Erythroblast (primary cell): ENCODE measurements at places on chromosomes 6 and 20.

DNA sequence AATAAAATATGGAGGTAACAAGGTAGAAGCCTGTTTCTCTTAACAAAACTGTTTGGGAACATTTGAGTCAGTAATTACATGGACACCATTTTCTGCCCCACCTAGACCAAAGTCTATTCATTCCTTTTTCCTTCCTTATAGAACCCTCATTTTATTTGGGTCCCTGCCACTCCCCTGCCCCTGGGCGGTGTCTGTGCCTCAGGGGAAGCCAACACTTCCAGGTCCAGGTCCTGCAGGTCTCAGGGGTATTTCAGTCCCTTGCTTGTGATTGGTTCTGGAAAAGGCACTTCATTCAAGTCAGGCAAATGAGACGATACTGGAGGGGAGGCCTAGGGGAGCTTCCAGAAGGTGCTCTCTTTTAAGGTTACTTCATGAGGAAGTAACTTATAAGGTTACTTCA lies 42.3 kb downstream of the SLC35D3 start:
- no peak for DNase-seq

DNA sequence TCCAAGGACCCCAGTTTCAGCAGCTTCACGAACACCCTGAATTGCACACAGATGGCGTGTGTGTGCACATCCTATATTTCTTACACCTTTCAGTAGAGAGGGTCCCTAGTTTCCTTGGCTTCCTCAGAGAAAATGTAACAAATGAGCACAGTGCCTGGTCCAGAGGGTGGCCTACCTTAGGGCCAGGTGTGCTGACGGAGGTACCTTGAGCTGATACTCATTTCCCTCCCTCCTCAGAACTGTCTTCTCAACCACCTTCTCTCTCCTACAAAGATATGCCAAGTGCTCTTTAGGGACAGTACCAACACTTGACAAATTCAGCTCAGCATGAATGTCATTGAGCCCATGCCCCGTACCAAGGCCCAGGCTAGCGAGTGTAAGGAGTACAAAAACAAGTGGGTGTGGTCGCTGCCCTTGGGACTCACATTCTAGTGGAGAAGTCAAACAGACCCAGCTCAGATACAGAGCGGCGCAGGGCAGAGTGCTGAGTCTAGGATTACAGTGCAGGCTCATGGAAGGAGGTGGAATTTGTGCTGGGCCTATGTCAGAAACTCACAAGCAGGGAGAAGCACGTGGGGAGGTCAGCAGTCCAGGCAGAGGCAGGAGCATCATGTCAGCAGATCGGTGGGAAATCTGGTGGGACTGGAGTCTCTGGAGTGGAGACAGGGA lies 9.6 kb upstream of the BPHL start:
- no peak for DNase-seq

DNA sequence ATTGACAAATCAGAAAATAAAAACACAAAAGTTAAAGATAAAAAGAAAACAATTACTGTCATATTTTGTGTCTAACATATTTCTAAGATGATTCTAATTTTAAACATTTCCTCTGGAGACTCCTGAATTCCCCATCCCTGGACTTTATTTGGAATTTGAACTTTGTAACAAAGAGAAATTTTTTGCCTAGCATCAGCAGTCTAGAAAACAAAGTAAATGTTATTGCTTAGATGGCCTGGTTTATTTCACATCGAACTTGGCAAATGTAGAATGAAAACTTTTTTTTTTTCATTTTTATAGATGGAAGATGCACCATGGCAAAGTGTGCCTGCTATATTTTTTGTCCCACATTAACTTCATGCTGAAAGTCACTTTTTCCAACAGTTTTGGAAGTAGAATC lies 159.1 kb downstream of the TBX18 start:
- DNase-seq, result no peak

- no peak for DNase-seq
Observed at GRCh38 chr6:90868256-90868655, 281.4 kb upstream of the MAP3K7 start.

- peak; percentile 82 for DNase-seq
Observed at GRCh38 chr6:100891079-100891478, 9.9 kb upstream of the ASCC3 start.

DNA sequence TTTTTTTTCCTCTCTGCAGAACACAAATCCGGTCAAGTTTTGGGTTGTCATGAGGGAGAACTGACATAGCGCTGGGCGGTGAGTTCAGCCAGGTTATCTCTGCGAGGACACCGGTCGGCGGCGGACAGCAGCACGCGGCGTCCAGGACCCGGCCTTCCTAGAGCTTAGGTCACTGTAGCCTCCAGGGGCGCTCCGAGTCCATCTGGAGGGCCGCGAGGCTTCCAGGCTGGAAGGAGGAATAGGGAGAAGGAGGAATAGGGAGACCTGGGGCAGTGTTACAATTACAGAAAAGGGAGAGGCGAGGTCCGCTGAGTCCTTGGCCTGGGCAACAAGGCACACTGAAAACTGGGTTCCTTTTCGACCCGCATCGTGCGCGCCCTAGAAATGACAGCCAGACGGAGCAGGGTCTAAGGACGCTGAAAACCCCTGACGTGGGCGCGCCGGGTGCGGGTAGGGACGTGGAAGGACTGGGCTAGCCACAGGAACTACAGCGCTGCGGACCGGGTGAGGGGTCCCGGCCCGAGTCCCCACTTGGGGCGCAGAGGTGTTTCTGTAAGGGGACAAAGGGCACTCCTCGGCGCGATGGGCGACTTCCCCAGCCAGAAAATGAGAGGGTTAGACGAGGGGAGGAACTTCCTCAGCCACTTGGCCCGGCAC lies 536 bp upstream of the FNDC1 start:
- no peak for DNase-seq

- DNase-seq, result no peak
Observed at GRCh38 chr6:18405477-18406293, 18.5 kb downstream of the RNF144B start.

DNA sequence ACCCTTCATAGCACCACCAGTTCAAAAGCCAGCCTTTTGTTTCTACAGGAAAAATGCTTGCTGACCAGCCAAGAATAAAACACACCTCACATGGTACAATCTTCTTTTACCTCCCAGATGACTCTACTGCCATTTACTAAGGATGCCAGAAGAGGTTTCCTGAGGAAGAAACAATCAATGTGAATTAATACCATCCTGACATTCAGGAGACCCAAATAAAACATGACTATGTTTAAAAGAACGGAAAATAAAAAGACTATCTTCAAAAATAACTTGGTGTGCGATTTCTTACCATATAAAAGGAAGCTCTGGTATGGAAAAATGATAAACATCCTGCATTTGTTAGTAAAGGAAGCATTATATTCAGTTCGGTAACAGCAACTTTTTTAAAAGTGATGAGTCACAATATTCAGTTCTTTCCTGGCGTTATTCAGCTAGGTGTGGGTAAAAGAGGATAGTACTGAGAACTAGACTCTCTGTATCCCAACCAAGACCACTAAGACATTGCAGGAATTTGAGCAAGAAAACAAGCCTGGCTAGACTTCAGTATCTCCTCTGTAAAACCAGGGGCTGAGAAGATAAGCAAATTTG lies 16.3 kb downstream of the COL21A1 start:
- no peak for DNase-seq

DNA sequence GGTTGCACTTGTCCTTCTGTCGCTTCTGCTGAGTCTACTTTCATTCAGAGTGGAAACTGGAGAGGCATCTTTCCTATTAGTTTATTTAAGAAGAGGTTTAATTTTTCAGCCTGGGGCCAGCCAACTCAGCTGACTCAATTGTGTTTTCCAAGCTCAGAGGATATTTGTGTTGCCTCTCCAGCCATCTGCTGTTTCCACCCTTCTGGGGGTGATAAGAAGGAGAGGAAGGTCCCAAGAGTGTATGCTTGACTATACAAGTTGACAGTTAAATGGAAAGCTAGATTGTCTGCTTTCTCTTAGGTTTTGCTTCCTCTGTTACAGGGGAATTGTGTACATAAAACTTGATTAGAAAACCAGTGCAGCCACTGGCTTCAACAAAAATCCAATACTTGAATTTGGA lies 3.0 kb downstream of the PSMF1 start:
- peak; percentile 86 for DNase-seq

DNA sequence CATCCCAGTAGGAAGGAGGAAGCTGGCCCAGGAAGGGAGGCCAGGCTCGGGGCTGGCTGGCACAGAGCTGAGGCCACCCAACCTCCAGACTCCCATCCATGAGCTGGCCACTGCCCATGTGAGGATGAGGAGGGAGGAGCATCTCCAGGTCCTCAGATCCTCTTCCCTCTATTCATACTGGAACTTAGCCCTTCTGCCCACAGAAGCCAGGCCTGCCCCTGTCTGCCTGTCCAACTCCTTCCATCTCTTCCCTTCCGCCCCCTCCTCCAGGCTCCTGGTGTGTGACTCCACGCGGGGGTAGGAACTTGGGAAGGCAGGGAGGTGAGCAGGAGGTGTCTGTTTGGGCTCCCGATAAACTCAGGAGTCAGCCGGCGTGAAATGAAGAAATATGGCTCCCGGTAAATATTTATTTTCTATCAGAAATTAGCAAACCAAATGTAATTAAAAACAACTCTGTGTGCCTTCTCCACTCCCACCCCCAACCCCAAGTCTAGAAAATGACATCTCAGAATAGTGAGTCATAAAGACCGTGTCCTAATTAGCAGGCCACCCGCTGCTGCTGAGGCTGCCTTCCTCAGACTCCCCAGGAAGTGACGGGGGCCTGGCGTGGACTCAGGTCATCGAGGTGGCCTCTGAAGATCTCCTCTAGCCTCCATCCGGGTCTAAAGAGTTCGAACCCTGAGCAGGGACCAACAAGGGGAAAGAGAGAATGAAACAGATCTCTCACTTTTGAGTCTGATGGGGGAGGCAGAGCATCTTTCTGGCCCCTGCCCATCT lies 81.9 kb downstream of the MDGA1 start:
- DNase-seq, result no peak

- no peak for DNase-seq
Observed at GRCh38 chr6:55678330-55679224, 99.6 kb upstream of the HMGCLL1 start.

GRCh38 chr6:138724015-138724414 lies 49.6 kb upstream of the CCDC28A start:
- no peak for DNase-seq

DNA sequence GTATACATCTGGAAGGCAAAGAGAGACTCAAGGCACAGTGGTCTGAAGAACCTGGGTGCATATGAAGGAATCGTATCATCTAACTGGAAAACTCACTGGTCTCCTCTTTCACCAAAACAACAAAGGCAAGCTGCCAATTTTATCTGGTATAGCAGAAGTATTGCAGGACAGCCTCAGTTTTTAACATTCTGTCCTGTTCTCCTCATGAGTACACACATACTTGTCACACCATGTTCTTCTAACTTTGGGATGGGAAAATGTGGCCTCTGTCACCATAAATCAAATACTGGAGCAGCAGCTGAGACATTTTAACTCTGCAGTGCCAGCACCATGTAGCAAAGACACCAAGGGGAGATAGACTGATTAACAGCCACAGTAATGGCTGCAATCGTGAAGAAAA lies 199.1 kb upstream of the CNR1 start:
- no peak for DNase-seq

DNA sequence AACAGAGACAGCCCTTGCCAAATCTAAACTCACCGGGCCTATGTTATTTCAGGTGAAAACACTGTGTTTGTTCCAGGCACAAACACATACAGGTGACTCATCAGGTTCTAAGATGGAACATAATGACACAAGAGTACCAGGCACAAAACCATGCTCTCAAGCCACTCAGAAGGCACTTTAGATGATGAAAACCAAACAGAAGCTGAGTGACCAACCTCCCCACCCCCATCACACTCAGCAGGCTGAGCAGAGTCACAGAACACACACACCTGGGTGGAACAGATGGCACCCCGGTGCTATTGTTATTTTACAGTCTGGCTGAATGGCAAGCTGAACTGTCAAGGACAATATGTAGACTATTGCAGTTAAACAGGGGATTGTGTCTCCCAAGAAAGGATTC lies 20.6 kb upstream of the NKX2-2 start:
- DNase-seq, result no peak

- DNase-seq, result no peak
Observed at GRCh38 chr20:61404303-61404702, 152.2 kb downstream of the CDH4 start.

DNA sequence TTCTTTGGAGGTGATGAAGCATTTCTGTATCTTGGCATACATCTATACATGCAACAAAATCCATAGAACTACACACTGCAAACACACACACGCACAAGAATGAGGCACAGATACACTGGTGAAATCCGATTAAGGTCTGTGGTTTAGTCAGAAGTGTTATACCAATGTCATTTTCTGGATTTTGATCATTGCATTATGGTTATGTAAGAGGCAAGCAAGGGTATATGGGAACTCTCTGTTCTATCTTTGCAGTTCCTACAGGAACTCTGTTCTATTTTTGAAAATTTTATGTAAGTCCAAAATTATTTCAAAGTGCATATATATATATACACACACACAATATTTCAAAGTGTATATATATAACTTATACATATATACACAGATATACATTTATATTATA lies 101.7 kb downstream of the SYNDIG1 start:
- DNase-seq, result no peak

DNA sequence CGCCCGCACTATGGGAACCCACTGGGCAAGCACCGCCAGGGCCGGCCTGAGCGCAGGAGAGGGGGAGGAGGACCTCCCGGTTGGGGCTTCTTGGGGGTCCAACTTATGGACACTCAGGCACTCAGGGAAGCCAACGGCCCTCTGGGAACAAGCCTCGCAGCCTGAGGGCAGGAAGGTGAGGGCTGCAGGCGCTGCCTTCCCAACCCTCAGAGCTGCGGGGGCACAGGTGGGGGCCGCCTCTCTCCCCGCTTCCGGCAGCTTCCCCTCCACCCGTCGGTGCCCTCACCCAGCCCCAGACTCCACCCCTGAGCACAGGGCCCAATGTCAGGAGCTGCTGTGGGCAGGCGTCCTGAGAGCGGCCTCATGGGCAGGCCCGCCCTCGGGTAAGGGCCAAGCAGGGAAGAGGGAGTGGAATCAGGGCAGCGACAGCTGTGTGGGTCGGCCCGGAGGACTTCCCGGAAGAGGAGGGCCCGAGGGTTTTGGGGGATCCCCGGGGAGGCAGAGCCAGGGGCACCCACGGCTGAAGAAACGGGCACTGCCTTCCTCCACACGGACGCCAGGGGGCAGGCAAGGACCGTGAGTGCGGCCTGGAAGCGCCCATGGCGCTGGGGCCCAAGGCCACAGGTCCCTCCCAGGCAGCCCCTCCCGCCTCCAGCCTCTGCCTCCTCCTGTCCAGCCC lies 488 bp upstream of the PTK6 start:
- DNase-seq, result peak; percentile 81

GRCh38 chr6:119630561-119631192 lies 281.1 kb upstream of the MAN1A1 start:
- no peak for DNase-seq

GRCh38 chr6:116120430-116120829 lies 5.5 kb downstream of the COL10A1 start:
- DNase-seq, result no peak

- no peak for DNase-seq
Observed at GRCh38 chr6:44202332-44202971, 14.3 kb upstream of the MYMX start.

DNA sequence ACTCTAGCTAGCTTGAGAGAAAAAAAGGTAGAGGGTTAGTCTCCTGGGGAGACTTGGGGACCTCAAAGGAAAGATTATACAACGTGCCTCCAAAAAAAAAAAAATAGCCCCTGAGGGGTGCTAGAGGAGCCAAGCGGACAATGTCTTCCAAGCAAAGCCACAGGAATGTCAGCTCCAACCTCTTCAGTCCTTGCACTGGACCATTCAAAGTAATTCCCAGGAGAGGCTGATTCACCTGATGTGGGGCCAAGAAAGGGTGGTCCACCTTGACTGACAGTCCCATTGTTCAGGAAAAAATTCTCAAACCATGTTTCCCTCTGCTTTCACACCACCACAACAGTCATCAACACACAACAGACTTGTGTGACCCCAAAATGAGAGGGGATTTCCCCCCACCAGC lies 30.7 kb downstream of the ASIP start:
- no peak for DNase-seq

GRCh38 chr6:49676671-49677281 lies 36.6 kb downstream of the CRISP2 start:
- no peak for DNase-seq
